Neural progenitor cell (in vitro differentiated cells): ENCODE measurements at places on chromosomes 12 and 14.

GRCh38 chr12:6084261-6084968 lies 40.1 kb downstream of the VWF start:
- H3K27me3 ChIP-seq = no peaks in the 10 kb centered on the region
- peak overlapping the region; percentile 14 for H3K4me3 ChIP-seq
- peak; percentile 91 for DNase-seq
- peak overlapping the region; percentile 80 for H3K27ac ChIP-seq
- no peaks in the 10 kb centered on the region for H3K36me3 ChIP-seq
- H3K4me1 ChIP-seq = peaks cover 34% of the 10 kb centered on the region

GRCh38 chr14:55954108-55954507 lies 164.1 kb upstream of the PELI2 start:
- H3K4me3 ChIP-seq = no peak overlapping the region
- no peak overlapping the region for H3K27ac ChIP-seq
- H3K4me1 ChIP-seq = peaks cover 42% of the 10 kb centered on the region
- no peak for DNase-seq

DNA sequence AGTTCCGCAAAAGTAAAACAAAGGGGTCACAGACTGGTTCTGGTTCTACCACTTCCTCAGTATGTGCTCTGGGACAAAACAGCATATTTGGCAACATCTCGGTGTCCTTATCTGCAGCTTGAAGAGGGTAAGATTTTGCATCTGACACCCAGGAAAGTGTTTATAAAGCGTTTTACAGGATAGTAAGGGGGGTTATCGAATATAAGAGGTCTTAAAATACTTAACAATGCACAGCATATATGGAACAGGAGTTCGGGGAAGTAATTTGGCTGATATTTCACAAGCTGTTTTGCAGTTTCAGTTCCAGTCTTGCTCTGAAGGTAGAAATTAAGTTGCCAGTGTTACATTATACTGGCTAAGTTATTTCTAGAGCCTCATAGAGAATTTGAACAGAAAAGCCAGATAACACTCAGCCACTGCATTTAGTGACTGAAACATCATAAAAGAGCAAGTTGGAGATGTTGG lies 904 bp upstream of the MAP4K5 start:
- no peak overlapping the region for H3K27ac ChIP-seq
- H3K27me3 ChIP-seq = peaks cover 10% of the 10 kb centered on the region
- DNase-seq = no peak
- H3K4me1 ChIP-seq = peaks cover 19% of the 10 kb centered on the region
- H3K4me3 ChIP-seq = peak overlapping the region; percentile 91
- H3K36me3 ChIP-seq = no peaks in the 10 kb centered on the region

- H3K27me3 ChIP-seq = no peaks in the 10 kb centered on the region
- no peaks in the 10 kb centered on the region for H3K36me3 ChIP-seq
- no peak overlapping the region for H3K27ac ChIP-seq
- no peak overlapping the region for H3K4me3 ChIP-seq
- H3K4me1 ChIP-seq = no peaks in the 10 kb centered on the region
Measured at GRCh38 chr14:78683981-78684380, 513.8 kb downstream of the NRXN3 start.

- H3K27me3 ChIP-seq = no peaks in the 10 kb centered on the region
- H3K27ac ChIP-seq = no peak overlapping the region
- H3K36me3 ChIP-seq = no peaks in the 10 kb centered on the region
- H3K4me1 ChIP-seq = no peaks in the 10 kb centered on the region
- DNase-seq = no peak
Measured at GRCh38 chr12:131869871-131870418, 24.5 kb upstream of the ULK1 start.

DNA sequence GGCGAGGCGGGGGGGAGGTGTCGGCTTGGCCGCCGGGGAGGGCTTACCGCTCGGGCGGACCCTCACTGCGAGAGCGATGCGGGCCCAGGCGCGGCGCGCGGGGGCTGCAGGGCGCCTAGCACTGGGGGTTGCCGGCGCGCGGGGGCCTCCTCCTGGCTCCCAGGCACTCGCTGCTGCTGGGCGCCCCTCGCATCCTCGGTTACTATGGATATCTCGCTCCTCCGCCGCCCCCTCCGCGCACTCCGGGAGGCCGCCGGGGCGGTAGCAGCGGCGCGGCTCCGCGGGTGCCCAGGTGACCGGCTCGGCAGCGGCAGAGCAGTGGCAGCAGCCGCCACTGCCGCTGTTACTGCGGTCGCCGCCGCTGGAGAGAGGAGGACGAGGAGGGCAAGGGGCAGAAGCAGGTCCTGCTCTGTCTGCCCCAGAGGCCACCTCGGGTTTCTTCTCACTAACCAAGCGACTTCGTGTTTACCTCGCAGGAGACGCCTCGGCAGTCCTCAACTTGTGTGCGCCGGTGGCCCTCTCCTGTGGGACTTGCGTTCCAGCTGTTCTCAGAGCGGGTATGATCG lies 250.1 kb downstream of the APAF1 start:
- peak overlapping the region; percentile 69 for H3K4me3 ChIP-seq
- DNase-seq = peak; percentile 75
- peaks cover 18% of the 10 kb centered on the region for H3K4me1 ChIP-seq
- no peaks in the 10 kb centered on the region for H3K36me3 ChIP-seq

- no peak for DNase-seq
- no peaks in the 10 kb centered on the region for H3K36me3 ChIP-seq
- no peaks in the 10 kb centered on the region for H3K4me1 ChIP-seq
- no peak overlapping the region for H3K4me3 ChIP-seq
- no peaks in the 10 kb centered on the region for H3K27me3 ChIP-seq
Measured at GRCh38 chr14:29352706-29353080, 575.0 kb downstream of the PRKD1 start.
